Naive thymus-derived CD4-positive, alpha-beta T cell (primary cell): ENCODE measurements at places on chromosomes 7 and 10.

GRCh38 chr10:3009341-3009740 is 58.0 kb upstream of the PFKP start:
- DNase-seq: no peak

- DNase-seq: no peak
These were observed 52.6 kb downstream of the PTEN start for GRCh38 chr10:87915989-87916388.

DNA sequence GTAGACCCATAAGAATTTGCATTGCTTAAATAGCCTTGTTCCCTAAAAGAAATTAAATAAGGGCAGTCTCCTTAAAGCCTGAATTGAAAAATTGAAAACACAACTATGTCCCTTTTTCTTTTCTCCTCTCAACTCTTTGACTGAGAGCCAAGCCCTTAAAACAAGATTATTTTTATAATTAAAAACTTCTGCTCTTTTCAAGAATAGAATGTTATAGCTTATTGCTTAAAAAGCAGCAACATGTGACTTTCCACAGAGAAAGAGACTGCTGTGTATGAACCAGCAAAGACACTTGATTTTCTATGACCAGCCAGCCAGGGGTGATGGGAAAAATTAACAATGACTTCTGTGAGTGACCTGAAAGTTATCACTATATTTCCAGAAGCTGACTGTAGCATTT is 295.2 kb upstream of the CELF2 start:
- no peak for DNase-seq

GRCh38 chr10:61663466-61663865 is 737 bp downstream of the CABCOCO1 start:
- DNase-seq: no peak

GRCh38 chr10:127451628-127452027 is 97.5 kb upstream of the NPS start:
- no peak for DNase-seq

GRCh38 chr10:79137826-79138225 is 69.1 kb downstream of the ZMIZ1 start:
- no peak for DNase-seq

GRCh38 chr7:47373871-47374451 is 207.9 kb downstream of the TNS3 start:
- no peak for DNase-seq

GRCh38 chr7:100342765-100343164 is 15.2 kb upstream of the PILRB start:
- no peak for DNase-seq

DNA sequence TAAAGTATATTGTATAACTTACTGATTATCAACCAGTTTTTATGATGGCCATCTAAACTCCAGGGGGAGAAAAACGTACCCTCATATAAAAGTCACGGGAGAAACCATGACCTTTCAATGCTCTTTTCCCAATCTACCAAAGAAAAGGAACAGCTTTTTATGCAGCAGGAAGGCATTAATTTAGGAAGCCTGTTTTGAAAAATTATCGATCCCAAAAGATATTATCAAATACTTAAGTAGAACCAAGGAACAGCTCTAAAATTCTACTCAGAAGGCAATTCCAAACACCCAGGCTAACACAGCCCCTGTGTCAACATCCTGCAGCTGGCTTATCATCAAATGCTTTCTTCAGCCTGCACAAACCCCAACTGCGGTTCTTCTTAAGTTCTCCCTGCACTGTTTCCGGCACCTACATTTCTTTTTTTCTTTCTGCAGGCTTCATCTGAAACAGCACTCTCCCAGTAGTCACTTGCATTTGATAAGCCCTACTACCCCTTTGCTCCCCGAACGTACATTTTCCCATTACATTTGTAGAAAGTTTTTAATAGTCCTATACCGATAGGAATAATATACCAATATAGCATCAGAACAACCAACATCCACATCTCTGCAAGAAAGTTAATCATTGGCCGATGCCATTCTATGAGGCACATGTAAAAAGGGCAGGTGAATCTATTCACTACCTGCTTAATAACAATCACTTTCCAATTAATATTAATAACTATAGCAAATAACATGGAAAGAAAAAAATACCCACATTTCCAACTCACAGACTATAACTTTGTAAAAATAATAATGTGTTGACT is 47.9 kb downstream of the PIP4K2A start:
- no peak for DNase-seq

DNA sequence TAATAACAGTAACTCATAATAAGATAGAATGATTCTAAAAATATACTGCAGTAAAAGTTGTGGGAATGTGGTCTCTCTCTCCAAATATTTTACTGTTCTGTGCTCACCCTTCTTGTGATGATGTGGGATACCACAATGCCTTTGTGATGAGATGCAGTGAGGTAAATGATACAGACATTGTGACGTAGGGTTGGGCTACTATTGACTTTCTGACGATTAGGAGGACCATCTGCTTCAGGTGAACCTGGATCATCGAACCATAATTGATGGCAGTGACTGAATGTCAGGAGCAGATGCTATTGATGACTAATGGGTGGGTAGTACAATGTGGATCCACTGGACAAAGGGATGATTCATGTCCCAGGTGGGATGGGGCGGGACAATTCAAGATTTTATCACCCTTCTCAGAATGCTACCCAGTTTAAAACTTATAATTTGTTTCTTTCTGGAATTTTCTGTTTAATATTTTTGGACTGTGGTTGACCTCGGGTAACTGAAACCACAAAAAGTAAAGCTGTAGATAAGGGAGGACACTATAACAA is 73.9 kb upstream of the ARMC3 start:
- no peak for DNase-seq

GRCh38 chr10:84525120-84525806 is 196.9 kb downstream of the CCSER2 start:
- DNase-seq: no peak

GRCh38 chr10:130459851-130460490 is 323.8 kb downstream of the GLRX3 start:
- DNase-seq: no peak
